ENCODE measurements at places on chromosomes 6 and 20. TPM values are rescaled to one million over a fixed set of nuclear protein-coding genes. Genes with fewer than 3 reads are reported as not detected.

ZNF292 gene
- 14.1 TPM for total RNA-seq

MYLK2 gene
- total RNA-seq, result 1.0 TPM

BCKDHB gene
- 15.1 TPM for total RNA-seq

CGA gene
- not detected for total RNA-seq

LEMD2 gene
- total RNA-seq, result 92.9 TPM

SLC35F1 gene
- 0.05 TPM for total RNA-seq

HLA-DQA1 gene
- not detected for total RNA-seq

GPR6 gene
- not detected for total RNA-seq

DNA sequence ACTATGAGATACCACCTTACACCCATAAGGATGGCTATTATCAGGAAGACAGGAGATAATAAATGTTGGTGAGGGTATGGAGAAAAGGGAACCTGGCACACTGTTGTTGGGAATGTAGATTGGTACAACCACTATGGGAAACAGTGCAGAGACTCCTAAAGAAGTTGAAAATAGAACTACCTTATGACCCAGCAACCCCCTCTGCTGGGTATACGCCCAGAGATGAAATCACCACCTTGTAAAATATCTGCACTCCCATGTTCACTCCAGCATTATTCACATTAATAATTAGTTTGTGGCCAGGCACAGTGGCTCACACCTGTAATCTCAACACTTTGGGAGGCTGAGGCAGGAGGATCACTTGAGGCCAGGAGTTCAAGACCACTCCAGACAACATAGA, 26.8 kb downstream of the ZBTB9 start:
- no peak overlapping the region for H3K27ac ChIP-seq
- no peak overlapping the region for H3K4me3 ChIP-seq
- no peaks in the 10 kb centered on the region for H3K36me3 ChIP-seq
- no peak for DNase-seq
- H3K4me1 ChIP-seq, result no peaks in the 10 kb centered on the region

DNA sequence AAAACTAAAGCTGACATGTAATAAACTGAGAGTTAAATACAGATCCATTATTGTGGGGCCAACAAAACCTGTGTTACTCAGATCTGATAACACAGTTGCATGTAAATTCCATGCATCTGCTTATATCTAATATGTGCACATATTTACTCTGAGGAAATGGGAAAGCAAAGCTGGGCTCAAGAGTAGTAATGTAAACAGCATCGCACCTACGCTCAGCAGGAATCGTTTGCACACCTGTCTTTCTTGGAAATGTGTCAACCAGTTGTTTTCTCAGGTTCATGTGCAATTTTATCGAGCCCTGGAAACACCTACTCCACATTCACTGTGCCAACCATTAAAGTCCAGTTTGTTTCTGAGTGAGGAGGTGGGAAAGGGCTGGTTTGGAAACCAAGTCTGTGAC, 80.3 kb upstream of the CNKSR3 start:
- no peak overlapping the region for H3K27ac ChIP-seq
- DNase-seq, result no peak
- no peak overlapping the region for H3K4me3 ChIP-seq
- no peaks in the 10 kb centered on the region for H3K27me3 ChIP-seq

- no peak for DNase-seq
- H3K4me3 ChIP-seq, result no peak overlapping the region
- no peaks in the 10 kb centered on the region for H3K36me3 ChIP-seq
- H3K4me1 ChIP-seq, result no peaks in the 10 kb centered on the region
Measured at GRCh38 chr6:107248147-107248546, 132.8 kb upstream of the BEND3 start.

DNA sequence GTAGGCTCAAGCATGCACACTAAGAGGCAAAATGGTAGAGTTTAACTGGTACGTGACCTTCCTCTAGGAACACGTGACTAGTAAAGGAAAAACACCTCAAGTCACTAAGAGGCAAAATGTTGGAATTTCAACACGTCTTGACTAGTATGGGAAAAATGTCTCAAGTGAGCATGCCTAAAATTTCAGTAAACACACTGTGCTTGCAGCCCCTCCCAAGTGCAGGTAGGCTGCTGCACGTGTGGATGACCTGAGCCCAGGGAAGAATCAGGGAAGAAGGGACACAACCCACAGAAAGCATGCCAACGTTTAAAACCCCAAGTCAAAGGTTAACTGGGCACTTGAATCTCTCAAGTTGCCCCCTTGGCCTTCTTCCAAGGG, 162.2 kb downstream of the TENT5A start:
- no peak overlapping the region for H3K4me3 ChIP-seq
- H3K27ac ChIP-seq, result no peak overlapping the region
- no peaks in the 10 kb centered on the region for H3K36me3 ChIP-seq
- no peak for DNase-seq

- no peaks in the 10 kb centered on the region for H3K36me3 ChIP-seq
- peaks cover 26% of the 10 kb centered on the region for H3K4me1 ChIP-seq
- DNase-seq, result peak; percentile 51
Measured at GRCh38 chr6:121823437-121823851, 388.0 kb downstream of the GJA1 start.

GRCh38 chr6:146456886-146457285, 86.7 kb upstream of the RAB32 start:
- H3K4me3 ChIP-seq, result no peak overlapping the region
- H3K4me1 ChIP-seq, result no peaks in the 10 kb centered on the region
- no peak for DNase-seq
- no peaks in the 10 kb centered on the region for H3K36me3 ChIP-seq

DNA sequence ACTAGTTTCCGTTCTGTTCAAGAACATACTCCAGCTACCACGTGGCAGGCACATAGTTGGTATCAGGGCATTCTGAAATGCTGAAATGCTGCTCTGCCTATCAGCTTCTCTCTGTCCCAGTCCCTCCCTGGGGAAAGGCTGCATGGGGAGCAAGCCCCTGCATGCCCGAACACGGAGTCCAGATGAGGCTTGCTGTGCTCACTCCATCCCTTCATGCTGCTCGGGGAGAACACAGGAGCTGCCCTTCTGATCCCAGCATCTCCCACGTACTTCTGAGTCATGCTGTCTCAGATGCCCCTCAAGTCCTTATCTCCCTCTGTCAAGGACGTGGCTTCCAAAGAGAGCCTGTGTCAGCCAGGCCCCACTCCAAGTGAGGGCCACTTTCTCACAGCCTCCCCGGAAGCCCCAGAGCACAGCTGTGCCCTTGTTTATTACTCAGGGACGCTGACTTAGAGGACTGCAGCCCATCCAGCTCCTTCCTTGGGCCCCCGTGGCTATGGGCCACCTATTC, 29.4 kb downstream of the THBS2 start:
- 0 out of 2 replicates have a peak, but pooled peaks cover 2% of the 10 kb centered on the region for H3K4me1 ChIP-seq
- H3K27me3 ChIP-seq, result no peaks in the 10 kb centered on the region
- no peaks in the 10 kb centered on the region for H3K36me3 ChIP-seq
- H3K27ac ChIP-seq, result no peak overlapping the region

DNA sequence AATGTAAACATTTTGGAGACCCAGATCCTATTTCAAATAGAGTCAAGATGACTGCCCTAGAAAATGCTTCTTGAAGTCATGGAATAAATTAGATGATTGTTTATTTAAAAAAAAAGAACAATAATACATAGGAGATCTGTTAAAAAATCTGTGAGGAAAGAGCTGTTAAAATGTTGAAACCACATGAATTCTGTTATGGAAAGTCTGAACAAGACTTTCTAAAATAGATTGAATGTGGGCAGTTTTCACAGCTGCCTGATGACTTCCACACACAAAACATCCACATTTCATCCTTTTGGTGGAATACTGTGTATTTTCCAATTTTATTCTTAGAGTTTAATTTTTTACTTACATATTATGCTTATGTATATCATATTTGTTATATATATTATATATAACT, 186.1 kb downstream of the LAMA2 start:
- H3K27ac ChIP-seq, result no peak overlapping the region
- H3K36me3 ChIP-seq, result no peaks in the 10 kb centered on the region
- DNase-seq, result no peak
- peaks cover 1% of the 10 kb centered on the region for H3K4me1 ChIP-seq
- H3K27me3 ChIP-seq, result no peaks in the 10 kb centered on the region

DNA sequence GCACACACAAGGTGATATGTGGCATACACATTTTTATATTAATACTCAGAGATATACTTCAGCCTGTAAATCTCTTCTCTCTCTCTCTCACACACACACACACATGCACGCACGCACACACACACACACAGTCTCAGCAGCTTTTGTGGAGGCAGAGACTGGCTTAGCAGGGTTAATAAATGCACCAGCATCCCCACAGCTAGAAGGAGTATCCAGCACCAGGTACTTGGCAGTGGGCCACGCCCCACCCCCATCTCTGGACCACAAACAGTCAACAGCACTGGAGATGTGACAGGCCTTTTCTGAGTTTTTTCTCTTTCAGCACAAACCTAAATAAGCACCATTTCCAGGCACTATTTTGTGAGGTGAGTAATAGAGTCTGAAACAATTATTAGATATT, 47.3 kb upstream of the LRFN2 start:
- no peak overlapping the region for H3K27ac ChIP-seq
- no peaks in the 10 kb centered on the region for H3K4me1 ChIP-seq
- no peak overlapping the region for H3K4me3 ChIP-seq
- no peak for DNase-seq
- H3K27me3 ChIP-seq, result 0 out of 2 replicates have a peak, but pooled peaks cover 5% of the 10 kb centered on the region

DNA sequence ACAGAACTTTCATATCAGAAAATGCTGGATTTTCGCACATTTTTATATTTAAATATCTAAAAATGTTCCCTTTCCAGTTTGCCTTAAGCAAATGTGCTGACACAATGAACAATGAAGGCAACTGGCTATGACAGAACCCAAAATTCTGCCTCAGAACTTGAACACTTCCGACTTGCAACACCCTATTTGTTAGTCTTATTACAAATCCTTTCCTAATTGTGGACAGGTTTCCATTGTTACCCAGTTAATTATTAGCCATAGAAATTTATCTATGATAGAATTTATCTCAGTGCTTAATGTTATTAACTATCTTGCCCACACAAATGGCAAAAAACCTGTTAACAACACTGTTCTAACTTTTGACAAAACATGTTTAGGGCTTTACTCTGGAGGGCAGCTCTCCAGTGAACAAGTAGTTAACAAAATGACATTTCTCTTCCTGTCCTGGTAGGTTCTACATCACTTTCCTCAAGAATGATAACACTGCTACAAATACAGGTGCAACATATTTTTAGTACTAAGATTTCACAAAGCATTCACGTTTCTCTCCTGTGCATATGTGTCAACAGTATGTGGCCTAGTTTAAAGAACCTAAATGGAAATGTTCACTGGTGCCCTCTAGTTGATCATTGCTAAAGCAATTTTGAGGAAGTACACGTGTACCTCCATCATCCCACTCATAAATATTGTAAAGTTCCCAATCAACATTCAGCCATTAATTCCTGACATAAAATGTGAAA, 58.4 kb downstream of the HIVEP2 start:
- DNase-seq, result peak; percentile 35
- H3K4me3 ChIP-seq, result no peak overlapping the region
- H3K36me3 ChIP-seq, result no peaks in the 10 kb centered on the region
- H3K27me3 ChIP-seq, result no peaks in the 10 kb centered on the region
- H3K4me1 ChIP-seq, result peaks cover 47% of the 10 kb centered on the region
- peak overlapping the region; percentile 30 for H3K27ac ChIP-seq

DNA sequence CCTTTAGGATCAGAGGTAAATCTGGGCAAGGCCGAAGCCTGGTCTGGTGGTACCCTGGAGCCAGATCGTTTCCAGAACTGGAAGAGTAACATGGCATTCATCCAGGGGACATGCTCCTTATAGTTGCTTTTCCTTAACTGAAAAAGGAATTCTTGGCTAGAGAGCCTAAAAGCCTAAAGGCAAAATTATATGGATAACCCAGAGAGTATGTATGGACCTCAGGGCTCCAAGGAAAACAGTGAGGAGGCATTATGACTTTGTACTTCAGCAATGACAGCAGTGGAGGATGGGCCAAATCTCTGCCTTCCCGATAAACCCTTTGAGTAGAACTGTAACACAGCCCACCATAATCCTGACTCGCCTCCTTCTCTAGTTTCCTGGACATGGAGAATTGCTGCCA, 29.3 kb downstream of the ARHGAP18 start:
- H3K27me3 ChIP-seq, result no peaks in the 10 kb centered on the region
- H3K27ac ChIP-seq, result no peak overlapping the region
- DNase-seq, result no peak
- H3K4me3 ChIP-seq, result no peak overlapping the region
- peaks cover 54% of the 10 kb centered on the region for H3K4me1 ChIP-seq

DNA sequence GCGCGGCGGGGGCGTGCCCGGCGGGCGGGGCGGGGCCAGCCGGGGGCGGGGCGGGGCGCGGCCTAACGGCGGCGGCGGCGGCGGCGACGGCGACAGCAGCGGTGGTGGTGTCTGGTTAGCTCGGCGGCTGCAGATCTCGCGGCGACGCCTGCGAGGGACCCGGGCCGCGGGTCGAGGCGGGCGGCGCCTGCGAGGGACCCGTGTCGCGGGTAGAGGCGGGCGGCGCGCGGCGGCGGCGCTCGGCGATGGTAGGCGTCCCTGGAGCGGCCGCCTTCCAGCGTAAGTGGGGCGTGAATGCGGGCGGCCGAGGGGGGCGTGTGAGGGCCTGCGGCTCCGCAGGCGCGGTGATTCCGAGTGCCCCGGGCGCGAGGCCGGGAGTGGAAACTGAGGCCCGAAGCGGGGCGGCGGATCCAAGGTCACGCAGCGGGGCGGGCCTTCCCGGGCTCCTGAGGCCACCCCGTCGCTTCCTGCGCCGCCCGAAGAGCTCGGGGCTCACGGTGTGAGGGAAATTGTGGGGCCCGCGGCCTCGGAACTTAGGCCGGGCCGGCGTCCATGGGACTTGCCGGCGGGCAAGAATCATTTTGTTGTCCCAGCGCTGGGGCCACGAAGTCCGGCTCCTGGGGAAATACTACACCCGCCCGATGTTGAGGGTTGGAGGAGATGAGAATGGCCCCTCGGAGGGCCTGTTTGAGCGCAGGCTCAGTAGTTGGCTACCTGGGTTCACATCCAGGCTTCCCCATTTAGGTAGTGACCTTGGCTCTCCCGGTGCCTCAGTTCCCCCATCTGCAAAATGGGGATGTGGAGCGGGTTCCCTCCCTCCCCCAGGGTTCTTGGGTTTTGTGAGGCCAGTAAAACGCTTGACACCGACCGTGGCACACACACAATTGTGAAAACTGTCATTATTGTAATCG, at the start of gene CBFA2T2:
CBFA2T2 (plus strand) TSS at position 74 of the 911 bp plus-strand sequence; CDS start at position 246, 172 bp downstream.
- peak within 1 kb of the TSS; percentile 74 for H3K27ac ChIP-seq
- H3K4me3 ChIP-seq, result peak within 1 kb of the TSS; percentile 94
- H3K27me3 ChIP-seq, result no peaks in the 10 kb centered on the region
- DNase-seq, result no peak
- peaks cover 9% of the 10 kb centered on the region for H3K36me3 ChIP-seq

DNA sequence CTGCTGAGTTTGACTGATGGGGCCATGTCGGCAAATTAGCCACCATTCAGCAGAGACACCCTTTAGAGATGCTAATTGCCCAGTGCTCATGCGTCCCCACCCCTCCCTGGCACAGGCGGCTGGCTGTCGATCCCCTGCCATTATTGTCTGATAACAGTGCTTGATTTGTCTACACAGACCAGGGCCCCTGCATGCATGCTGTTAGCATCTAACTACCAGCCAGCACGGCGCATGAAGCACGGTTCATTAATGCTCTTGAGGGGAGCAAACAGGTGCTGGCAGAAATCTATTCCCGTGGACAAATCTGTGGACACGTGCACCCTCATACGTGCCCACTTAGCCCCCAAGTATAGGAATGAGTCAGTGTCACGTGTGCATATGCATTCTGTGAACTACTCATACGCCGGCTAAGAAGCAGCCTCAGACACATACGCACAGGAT, 32.2 kb downstream of the KCNB1 start:
- no peaks in the 10 kb centered on the region for H3K36me3 ChIP-seq
- no peak for DNase-seq
- H3K27ac ChIP-seq, result no peak overlapping the region
- no peaks in the 10 kb centered on the region for H3K27me3 ChIP-seq
- H3K4me1 ChIP-seq, result no peaks in the 10 kb centered on the region
- no peak overlapping the region for H3K4me3 ChIP-seq

GRCh38 chr6:63998991-63999390, 363.4 kb downstream of the PHF3 start:
- no peaks in the 10 kb centered on the region for H3K27me3 ChIP-seq
- no peak overlapping the region for H3K4me3 ChIP-seq
- no peaks in the 10 kb centered on the region for H3K36me3 ChIP-seq
- H3K27ac ChIP-seq, result no peak overlapping the region

All from SJSA1 (cell line).